ENCODE measurements at places on chromosomes 4 and X.
A peak's percentile ranks its signal among the peaks of the same experiment; 100 is the strongest.

- DNase-seq = no peak
Observed at GRCh38 chr4:166501941-166502382, 628.9 kb downstream of the TLL1 start.

- DNase-seq = peak; percentile 57
Observed at GRCh38 chr4:1330761-1331590, 16.0 kb upstream of the UVSSA start.

GRCh38 chr4:27720010-27720766 lies 859.5 kb downstream of the STIM2 start:
- no peak for DNase-seq

- DNase-seq = no peak
Observed at GRCh38 chr4:11824566-11824965, 395.9 kb upstream of the HS3ST1 start.

DNA sequence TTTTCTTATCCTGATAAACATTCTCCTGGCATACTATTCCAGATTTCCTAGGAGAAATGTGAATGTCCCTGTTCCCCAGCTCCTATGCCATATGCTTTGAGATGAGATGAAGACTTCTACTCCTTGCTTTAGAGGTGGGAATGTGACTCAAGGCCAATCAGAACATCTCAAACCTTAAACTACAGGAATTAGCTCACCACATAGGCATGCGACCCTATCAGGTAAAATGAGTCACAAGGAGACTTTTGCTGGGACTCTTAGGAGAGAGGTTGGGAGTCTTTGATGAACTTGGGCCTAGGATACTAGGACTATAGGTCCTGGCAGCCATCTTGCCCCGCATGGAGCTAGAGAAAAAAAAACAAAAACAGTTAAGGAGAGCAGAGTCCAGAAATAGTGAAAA lies 5.8 kb upstream of the USO1 start:
- DNase-seq = no peak

DNA sequence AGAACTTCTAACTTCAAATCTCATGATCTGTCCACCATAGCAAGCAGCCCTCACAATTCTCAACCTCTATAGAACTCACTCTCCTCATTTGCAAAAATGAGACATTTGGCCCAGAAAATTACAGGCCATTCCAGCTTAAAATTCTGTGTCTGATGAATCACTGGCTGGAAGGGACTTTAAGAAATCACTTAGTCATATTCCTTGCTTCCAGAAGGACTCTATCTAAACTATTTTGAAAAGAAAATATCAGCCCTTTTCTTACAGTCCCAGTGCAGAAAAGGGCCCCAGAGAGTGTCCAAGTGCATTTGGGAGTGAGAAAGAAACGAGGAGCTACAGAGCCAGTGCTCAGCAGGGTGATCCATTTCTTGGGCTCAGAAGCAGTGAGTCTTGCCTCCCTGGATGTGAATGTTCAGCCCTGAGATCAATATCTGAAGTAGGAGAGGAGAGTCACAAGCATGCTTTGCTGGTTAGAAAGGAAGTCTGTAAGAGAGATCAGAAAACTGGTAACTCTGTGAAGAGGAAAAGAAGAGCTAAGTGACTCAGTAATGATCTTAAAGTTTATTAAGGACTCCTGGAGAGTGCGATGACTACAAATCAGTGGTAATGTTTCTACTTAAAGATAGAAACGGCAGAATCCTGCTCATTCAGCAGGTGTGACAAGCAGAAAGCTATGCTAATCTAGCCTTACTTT lies 139.8 kb downstream of the PALLD start:
- DNase-seq = no peak

DNA sequence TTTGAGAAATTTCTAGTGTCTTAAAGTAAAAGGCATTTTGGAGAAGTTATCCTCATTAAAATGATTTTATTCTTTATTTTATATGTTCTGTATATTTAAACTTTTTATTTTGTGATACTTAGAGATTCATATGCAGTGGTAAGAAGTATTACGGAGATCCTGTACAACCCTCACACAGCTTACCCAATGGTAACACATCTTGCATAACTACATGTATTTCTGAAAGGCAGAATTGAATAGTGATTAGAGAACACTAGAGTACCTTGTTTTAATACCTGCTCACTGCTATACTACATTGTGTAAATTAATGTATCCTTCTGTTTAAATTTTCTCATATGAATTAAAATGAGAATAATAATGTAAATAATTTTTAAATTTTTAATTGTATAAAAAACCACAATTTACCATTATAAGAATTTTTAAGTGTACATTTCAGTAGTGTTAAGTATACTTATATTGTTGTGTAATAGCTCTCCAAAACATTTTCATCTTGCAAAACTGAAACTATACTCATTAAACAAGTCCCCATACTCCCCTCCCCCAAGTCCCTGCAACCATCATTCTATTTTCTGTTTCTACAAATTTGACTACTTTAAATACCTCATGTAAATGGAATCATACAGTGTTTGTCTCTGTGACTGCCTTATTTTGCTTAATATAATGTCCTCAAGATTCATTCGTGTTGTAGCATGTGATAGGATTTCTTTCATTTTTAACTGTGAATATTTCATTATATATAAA lies 45.4 kb downstream of the INTS12 start:
- DNase-seq = no peak

GRCh38 chr4:183153190-183153916 lies 54.3 kb downstream of the WWC2 start:
- no peak for DNase-seq

DNA sequence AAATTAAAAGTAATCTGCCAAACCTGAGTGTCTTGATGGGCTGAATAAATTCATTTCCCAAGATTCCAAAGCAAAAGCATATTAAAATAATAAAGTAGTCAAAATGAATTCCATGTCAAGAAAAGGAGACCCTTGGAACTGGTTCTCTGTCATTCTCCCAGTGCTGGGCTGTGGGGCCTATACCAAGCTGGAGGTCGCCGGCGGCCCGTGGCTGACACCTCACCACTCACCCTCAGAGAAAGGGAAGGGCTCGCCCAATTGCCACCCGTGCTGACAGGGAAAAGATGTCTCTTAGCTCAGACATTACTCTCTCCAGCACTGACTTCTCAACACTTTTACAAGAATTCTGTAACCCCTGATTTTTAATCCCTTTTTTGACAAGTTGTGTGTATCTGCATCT lies 51.7 kb downstream of the GATB start:
- DNase-seq = no peak

GRCh38 chrX:136531951-136532350 lies at the start of gene VGLL1:
Gene VGLL1 (plus strand): TSS chrX:136532215. CDS start chrX:136536021, 3,806 bp downstream.
- no peak for DNase-seq

DNA sequence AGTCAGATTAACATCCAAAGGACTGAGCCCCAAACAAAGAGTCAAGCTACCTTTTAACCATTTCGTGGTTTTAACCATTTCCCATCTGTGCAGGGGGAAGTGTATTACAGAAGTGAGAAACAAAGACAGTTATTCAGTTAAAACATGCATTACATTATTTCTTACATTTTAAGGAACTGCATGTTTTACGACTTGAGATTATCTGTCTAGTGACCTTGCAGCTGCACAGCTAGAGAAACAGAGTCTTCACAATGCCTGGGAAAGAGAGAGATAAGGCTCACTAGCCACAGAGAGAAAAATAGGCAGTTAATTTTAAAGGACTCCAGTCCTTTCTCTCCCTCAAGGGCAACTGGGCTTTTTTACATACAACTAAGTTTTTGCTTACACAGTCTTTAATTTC lies 48.7 kb upstream of the KLHL4 start:
- DNase-seq = no peak

- DNase-seq = no peak
Observed at GRCh38 chr4:20572976-20573375, 127.3 kb upstream of the PACRGL start.

GRCh38 chr4:186939226-186939625 lies 215.6 kb upstream of the FAT1 start:
- DNase-seq = no peak

GRCh38 chr4:89617317-89617716 lies 219.6 kb downstream of the SNCA start:
- no peak for DNase-seq

- DNase-seq = no peak
Observed at GRCh38 chr4:8556341-8557150, 23.6 kb upstream of the GPR78 start.

DNA sequence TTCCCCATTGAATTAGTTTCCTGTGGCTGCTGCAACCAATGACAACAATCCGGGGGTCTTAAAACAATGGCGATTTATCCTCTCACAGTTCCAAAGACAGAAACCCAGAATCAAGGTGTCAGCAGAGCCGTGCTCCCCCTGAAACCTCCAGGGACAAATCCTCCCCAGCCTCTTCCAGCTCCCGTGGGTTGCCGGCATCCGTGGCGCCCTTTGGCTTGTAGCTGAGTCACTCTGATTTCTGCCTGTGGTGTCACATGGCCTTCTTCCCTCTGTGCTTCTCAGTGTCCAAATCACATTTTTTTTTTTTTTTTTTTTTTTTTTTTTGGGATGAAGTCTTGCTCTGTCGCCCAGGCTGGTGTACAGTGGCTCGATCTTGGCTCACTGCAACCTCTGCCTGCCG lies 64.5 kb upstream of the STX18 start:
- DNase-seq = no peak

DNA sequence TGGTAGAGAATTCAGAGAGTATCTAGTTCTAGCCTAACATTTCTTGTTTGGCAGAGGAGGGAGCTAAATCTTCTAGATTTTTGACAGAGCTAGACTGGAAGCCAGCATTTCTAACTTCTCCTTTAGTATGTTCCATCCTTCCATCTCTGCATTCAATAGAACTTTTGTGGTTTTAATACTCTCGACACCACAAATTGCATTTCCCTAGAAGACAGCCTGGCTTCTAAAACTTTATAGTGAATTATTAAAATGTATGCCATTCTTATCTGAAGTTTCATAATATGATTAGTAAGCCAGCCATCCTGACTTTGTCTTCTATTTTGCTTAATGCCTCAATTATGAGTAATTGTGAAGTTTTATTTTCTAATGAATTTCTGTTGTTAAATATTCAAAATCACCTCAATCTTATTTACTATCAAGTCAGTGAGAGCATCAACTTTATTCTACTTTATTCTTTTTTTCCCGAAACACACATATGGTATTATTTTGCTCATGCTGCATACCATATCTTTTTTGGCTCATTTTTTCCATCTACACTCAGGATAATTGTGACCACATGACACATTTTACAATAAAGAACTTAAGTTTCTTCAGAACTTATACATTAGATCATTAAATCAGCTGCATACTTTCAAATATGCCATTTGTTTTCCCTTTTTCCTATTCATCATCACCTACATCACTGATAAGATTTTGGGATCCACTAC lies 30.2 kb downstream of the EDNRA start:
- DNase-seq = no peak

DNA sequence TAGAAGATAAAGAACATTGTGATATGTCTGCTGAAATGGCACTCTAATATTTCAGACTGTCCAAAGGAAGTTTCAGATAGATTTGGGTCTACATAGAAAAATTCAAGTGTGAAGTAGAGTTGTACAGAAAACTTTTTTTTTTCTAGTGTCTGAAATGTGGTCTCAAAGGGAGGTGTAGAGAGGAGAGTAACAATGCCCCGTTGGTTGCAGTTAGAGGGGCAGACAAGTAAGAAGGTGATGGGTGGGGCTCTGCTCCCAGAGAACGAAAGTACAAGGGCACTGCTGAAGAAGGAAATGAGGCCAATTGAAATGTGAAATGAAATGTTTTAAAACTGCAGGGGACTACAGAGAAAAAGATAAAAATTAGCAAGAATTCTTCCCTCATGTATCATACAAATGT lies 177.8 kb downstream of the BANK1 start:
- DNase-seq = no peak

- DNase-seq = no peak
Observed at GRCh38 chr4:170700064-170700463, 610.3 kb upstream of the AADAT start.

- no peak for DNase-seq
Observed at GRCh38 chr4:165810726-165811125, 62.3 kb upstream of the TLL1 start.

DNA sequence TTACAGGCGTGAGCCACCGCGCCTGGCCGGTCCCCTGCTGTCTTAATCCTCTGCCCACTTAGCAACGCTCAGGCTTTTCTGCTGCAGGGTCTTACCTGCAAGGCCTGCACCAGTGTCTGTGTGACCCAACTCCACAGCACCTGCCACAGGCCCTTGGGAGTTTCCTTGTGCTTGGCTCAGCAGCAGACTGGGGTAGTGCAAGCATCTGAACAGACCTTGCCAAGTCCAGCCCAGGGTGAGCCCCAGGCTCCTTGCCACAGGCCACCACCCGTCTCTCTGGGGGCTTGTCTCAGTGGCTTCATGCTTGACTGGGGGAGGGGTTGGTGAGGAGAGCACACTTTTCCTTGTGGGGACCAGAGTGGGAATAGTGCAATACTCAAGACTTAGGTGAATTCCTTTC lies 87.0 kb downstream of the FAM193A start:
- DNase-seq = no peak

GRCh38 chr4:30821859-30822612 lies 101.9 kb downstream of the PCDH7 start:
- DNase-seq = no peak

DNA sequence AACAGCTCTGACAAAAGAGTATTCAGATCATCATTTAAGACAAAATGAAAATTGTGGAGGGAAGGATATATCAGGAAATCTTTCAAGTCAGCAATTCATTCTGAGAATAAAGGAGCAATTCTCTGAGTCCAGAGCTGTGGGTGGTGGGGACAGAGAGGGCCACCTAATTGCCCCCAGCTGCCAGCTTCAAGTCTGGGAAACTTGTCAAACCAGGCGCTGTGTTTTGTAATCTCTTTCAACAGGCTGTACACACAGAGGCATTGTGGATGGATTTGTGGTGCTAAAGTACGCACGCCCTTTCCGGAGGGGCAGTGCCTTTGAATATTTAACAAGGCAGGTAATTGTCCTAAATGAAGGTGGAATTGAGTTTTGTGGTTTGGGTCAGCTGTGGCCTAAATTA lies 591.1 kb upstream of the BOD1L1 start:
- DNase-seq = no peak

DNA sequence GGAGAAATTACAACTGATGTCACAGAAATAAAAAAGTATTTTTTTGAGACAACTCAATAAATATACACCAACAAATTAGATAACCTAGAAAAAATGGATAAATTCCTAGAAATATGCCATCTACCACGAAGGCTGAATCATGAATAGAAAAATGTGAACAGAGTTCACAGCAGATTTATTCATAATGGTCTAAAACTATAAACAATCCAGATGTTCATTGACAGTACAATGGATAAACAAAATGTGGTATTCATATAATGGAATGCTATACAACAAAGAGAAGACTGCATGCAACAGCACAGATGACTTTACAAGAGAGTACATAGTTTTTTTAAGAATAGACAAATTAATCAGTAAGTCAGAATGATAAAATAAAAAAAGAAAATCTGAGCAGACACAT lies 55.2 kb downstream of the CLOCK start:
- no peak for DNase-seq

- no peak for DNase-seq
Observed at GRCh38 chrX:25198253-25198652, 182.5 kb upstream of the ARX start.

- no peak for DNase-seq
Observed at GRCh38 chr4:61149278-61149677, 50.8 kb upstream of the ADGRL3 start.
